ENCODE measurements at places on chromosomes 3 and 15. TPM values are rescaled to one million over a fixed set of nuclear protein-coding genes. Genes with fewer than 3 reads are reported as not detected.

DENND6A gene
- polyA plus RNA-seq = 8.8 TPM

CELSR3 gene
- 0.55 TPM for polyA plus RNA-seq

C3orf85 gene
- polyA plus RNA-seq = not detected

GRCh38 chr15:100918690-100919480 lies at the start of gene LRRK1:
Gene LRRK1, plus strand, starts transcription at chr15:100919357. Its CDS starts 5,276 bp downstream, at chr15:100924633.
- no peak for DNase-seq

CASR gene
- not detected for polyA plus RNA-seq

PRR20G gene
- not detected for polyA plus RNA-seq

DNA sequence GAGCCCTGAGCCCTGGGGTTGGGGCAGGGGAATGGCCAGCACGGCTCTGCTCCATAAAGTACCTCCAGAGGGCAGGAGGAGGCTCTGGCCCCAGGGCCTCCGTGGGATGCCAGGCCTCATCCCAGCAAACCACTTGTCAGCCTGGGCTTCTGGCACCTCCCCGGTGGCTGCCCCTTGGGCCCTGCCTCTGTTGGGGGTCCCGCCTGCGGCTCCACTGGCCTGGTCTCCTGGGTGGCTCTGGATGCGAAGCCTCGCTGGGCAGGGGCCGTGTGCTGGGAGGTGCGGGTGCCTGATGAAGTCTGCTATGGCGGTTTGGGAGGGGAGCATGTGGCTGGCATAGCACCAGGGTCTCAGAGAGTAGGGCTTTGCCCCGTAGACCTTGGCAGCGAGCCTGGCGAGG lies 37.6 kb downstream of the PLXNA1 start:
- DNase-seq = no peak

DNA sequence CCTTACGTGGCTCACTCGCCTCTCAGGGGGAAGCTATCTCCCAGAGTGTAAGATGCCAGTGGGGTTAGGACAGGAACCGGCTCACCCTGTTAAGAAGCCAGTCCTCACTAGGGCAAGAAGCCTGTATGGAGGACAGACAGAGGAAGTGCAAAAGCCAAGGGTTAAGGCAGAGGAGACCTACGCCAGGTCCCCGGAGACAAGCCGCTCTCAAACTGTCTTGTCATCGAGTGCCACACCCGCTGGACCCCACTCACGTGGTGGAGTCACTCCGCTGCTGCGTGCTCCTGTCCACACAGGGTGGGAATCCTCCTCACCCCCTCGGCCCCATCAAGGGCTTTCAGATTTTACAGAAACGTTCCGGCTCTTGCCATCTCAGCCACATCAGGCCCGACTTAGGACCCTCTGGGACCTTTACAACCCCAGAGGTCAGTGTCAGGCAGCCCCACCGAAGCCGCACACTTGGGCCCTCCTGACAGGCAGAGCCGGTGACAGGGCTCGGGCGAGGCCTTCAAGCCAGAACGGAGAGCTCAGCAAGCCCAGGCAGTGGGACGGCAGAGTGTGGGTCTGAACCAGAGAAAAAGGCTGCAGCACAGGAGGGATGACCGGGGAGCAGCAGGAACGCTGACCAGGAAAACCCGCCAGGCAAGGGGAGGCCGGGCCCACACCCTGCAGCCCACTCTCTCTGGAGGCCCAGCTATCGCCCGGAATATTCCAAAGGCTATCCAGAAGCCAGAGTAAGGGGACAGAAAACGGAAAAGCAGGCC lies 61.7 kb downstream of the XXYLT1 start:
- DNase-seq = no peak

GRCh38 chr3:48407542-48408099 lies 22.3 kb downstream of the PLXNB1 start:
- DNase-seq = no peak

GRCh38 chr15:64246364-64247189 lies 83.8 kb upstream of the PPIB start:
- peak; percentile 51 for DNase-seq

DNA sequence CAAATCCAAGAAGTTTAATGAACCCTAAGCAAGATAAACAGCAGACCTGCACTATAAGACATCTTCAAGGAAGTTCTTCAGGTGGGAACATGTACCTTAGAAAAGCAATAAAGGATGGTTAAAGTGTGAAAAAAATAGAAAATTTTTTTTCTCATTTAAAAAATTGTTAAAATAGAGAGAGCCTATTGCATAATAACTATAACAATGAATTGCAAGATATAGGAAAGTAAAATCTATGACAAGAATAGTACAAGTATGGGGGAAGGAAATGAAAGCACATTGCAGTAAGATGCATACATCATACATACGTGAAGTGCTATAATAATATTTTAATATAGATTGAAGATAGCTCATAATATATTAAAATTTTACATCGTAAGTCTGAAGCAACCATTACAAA lies 310.1 kb upstream of the KCNMB2 start:
- DNase-seq = no peak

DNA sequence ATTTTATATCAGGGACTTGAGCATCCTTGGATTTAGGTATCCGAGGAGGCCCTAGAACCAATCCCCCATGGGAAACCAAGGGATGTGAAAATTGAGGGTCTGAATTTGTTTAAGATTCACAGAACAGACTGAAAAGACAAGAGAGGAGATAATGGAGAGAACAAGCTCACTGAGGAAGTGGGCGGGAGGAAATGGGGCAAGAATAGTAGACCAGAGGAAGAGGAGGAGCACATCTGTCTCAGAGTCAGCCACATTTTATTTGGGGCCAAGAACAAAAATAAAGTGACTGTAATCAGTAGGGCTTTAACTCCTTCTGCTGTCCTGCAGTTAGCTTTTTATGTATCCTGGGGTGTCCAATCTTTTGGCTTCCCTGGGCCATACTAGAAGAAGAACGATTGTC lies 63.8 kb downstream of the BLM start:
- no peak for DNase-seq

DNA sequence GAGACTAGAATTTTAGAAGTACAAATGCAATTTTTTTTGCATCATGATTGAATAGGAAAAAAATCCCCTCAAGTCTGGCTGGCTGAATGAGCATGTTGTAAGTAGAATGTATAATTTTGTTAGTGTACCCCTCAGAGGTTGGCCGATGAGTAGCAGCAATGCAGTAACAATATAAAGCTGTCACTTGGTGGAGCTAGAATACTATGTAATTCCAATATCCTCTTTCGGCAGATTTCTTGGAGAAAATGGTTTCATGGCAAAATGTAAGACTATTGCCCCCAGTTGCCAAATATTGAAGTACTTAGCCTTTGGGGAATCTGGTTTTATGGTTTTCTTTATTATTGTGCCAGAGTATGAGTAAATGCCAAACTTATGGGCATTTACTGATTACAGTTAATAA lies 39.8 kb upstream of the SGO1 start:
- no peak for DNase-seq

- DNase-seq = no peak
These were observed 79.3 kb upstream of the RBMS3 start for GRCh38 chr3:29201604-29202003.

DNA sequence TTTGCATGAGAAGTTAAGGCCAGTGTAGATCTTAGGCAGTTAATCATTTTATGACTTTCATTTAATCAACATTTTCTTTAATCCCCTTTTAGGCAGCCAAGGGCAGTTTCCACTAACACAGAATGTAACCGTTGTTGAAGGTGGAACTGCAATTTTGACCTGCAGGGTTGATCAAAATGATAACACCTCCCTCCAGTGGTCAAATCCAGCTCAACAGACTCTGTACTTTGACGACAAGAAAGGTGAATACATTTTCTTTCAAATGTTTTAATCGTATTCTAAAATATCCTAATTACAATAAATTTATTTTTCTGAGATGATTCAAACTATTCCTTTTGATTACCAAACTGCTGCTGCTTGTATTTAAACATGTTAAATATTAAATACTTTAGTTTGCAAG lies 843.2 kb downstream of the CADM2 start:
- DNase-seq = no peak

GRCh38 chr15:29712149-29712885 lies 110.0 kb downstream of the TJP1 start:
- no peak for DNase-seq

DNA sequence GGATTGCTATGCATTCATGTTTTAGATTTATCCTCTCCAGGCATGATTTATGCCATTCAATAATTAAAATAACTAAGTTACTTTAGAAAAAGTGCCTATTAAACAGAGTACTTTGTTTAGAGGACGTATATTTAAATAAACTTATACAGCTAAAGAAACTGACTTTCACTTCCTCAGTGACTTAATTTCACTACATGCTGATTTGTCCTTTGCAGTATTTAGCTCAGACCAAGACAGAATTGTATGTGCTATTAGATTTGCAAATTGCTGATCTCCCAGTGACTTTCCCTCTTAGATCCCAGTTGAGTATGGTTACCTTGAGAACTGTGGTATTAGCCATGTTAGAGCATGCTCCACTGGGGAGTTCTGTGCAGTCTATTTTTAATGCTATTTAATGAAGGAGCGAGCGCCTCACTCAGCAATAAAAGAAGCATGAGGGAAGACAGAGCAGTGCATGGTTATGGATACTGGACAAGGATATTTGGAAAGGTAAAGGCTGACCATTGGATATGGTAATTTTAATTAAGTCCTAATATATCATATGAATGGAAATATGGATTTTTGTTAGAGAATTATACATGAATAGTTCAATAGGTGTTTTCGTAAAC lies 2.7 kb downstream of the ARPP21 start:
- no peak for DNase-seq

- DNase-seq = no peak
These were observed 27.0 kb downstream of the SHQ1 start for GRCh38 chr3:72821161-72821781.

DNA sequence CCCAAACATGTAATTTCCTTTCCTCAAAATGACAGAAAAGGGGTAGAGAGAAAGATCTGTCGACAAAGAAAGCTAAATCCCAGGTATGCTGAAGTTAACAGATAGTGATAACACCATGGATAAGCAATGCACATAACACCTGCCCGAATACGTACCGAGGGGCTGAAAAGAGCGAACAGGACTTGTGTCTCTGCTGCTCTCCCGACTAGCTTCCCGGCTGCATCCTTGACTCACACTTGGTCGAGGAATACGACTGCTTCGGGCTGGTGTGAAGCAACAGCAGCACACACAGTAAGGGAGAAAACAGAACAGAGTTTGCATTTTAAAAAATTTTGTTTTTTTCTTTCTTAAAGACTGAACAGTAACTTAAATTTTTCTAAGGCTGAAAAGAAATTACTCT lies 136.4 kb downstream of the CLASP2 start:
- no peak for DNase-seq

DNA sequence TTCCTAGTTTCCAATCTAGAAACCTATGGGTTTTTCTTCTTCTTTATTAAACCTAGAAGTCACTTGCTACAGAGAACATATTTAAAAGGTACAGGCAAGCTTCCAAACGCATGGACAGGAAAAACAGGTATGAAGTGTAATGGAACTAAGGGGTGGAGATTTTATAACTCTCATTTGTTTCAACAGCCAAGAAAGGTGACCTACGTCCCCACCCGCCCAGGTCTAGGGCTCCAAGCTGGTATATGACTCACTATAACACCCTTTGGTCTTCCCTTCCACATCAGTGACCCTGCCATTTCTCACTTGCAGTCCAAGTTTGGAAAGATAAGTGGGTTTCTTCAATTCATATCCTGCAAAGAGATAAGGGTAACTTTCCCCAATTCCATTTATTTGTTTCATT lies 6.0 kb upstream of the LIPH start:
- no peak for DNase-seq

GRCh38 chr3:19439944-19440343 lies 291.6 kb downstream of the KCNH8 start:
- no peak for DNase-seq

GRCh38 chr15:56808160-56808559 lies 74.9 kb upstream of the ZNF280D start:
- DNase-seq = no peak

GRCh38 chr15:72980661-72981060 lies 71.6 kb upstream of the NEO1 start:
- DNase-seq = no peak

GRCh38 chr15:27575521-27575920 lies 523.6 kb downstream of the OCA2 start:
- no peak for DNase-seq

DNA sequence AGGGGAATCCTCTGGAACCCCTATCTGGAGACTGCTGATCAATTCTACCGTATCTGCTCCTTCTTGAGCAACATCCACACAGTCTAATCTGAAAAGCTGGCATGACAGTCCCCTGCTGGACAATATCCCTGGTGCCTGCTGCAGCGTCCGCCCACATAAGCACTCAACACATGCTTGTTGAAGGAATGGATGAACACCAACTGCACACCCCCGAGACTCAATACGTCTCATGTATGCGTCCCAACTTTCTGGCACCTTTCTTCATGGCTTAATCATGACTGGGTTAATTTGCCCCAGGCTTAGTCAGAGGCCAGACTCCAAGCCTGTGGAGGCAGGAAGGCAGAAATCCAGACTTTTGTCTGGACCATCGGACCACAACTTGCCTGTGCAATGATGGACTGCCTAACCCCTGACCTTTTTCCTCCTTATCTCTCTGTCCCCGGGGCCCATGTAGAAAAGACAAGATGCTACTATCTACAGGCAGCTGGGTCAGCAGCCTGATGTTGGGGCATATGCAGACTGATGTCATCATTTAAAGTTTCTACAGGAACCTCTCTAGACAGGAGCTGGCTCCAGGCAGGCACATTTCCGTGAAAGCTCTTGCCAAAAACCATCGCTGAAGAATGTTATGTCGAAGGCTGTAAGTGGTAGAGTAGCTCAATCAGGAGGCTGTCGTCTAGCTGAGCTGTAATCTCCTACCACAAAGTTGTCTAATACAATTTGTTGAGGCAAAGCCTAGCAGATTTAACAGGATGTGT lies 114.1 kb upstream of the TPM1 start:
- DNase-seq = peak; percentile 64

FRMD5 gene
- 5.2 TPM for polyA plus RNA-seq

Data from AG04450 (cell line).